ENCODE measurements at places on chromosomes 5 and 9. TPM values are rescaled to one million over a fixed set of nuclear protein-coding genes. Genes with fewer than 3 reads are reported as not detected.

DNA sequence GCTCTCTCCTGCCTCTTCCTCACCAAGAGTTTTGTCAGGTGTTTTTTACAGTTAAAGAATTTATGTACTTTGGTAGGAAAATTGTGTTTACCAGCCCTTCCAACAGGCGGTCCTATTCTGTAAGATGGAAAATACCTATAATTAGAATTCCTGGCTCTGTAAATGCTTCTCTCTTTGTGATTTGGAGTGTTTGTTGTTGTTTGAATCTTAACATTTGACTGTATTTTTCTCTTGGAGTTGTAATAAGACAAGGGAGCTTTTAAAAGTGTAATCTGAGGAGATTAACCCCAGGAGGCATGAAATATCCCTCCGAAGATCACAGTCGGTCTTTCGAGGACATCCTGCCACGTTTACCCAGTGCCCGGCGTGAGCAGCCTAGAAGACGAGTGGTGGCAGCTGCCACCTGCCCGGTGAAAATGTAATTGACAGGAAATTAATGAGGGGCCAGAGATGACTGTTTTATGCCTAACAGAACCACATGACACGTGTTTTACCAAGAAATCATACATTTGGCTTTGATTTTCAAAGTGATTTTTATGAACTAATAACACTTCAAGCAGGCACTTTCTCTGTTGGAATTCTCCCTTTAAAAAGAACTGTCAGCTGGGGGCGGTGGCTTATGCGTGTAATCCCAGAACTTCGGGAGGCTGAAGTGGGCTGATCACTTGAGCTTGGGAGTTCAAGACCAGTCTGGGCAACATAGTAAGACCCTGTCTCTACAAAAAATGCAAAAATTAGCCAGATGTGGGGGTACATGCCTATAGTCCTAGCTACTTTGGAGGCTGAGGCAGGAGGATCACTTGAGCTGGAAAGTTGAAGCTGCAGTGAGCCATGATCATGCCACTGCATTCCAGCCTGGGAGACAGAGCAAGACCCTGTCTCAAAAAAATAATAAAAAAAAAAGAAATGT lies 20.0 kb downstream of the ANKRD33B start:
- DNase-seq = no peak

GRCh38 chr5:115418788-115419187 lies 122.3 kb upstream of the CCDC112 start:
- DNase-seq = no peak

- no peak for DNase-seq
These were observed 1059.8 kb upstream of the DMAC1 start for GRCh38 chr9:8859416-8859815.

DNA sequence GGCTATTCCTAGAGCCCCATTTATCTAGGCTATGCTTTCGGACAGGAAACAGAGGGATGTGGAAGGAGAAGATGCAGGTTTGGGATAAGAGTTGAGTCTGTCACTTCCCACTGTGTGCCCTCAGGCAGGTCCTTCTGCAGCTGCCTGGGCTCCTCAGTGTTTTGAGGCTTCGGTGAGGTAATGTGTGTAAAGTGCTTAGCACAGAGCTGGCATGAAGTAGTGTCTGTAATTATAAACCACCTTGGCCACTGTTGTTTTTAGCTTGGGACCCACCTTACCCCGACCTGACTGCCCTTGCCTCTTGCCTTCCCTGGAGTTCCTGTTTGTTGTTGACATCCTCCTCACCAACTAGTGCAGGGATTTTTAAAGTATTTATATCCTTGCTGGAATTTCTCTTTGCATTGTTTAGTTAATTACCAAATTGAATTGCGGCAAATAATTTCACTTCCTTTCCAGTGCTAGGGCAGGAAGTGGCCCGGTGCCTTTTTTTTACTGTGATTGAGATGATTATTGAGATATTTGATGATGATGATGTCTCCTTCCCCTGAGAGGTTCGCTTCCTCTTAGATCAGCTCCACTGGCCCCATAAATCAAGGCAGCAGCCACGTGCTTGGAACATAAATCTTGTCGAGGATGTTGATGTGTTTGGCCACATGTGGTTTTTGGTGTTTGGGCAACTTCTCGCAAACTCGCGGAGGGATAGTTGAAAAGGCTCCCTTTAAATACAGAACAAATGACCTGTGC lies 38.3 kb upstream of the DAB2IP start:
- no peak for DNase-seq

DNA sequence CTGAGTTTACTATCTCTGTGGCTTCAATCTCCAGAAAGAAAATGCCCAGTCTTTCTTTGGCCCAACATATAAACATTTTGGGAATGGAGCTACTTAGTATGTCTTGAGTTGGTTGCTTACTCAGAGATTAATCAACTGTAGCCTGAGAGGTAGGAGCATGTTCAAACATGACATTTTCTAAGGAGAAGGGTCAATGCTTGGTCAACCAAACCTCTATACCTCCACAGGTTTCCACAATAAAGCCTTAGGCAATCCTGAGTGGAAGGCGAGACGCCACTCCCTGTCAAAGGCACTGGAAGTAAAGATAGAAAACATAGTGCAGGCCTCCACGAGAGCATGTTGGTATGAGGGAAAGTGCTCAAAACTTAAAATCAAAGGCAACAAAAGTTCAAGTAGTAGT lies 411.4 kb downstream of the KCTD16 start:
- no peak for DNase-seq

The TTC39B gene
- polyA plus RNA-seq = 12.5 TPM

The FAM221B gene
- polyA plus RNA-seq = 0.54 TPM

The ABO gene
- polyA plus RNA-seq = 4.0 TPM

The AK8 gene
- 3.5 TPM for polyA plus RNA-seq

The PCDHGA7 gene
- 1.7 TPM for polyA plus RNA-seq

The SPATA31D4 gene
- not detected for polyA plus RNA-seq

The PCDHGB2 gene
- polyA plus RNA-seq = 4.3 TPM
